ENCODE measurements at places on chromosomes 7 and 10.

GRCh38 chr10:52597189-52597863, 175.3 kb downstream of the MBL2 start:
- DNase-seq, result no peak

DNA sequence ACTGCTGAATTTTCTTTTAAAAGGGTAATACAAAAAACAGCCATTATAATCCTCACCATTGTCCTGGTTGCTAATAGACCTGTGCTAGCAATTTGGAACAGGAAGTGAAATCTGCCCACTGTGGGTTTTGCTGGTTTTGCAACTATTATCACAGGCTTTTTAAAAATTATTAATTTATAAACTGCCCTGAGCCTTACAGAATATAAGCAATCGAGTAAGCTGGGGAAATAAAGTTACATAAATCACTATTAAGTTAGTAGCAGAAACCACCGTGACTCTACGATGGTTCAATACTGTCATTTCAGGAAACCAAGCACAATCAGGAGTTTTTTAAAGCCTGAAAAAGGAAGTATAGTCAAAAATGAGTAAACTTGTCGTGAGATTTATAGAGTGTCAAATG, 62.3 kb downstream of the TMEM26 start:
- DNase-seq, result no peak

- no peak for DNase-seq
Observed at GRCh38 chr7:158710651-158711102, 6.1 kb upstream of the NCAPG2 start.

DNA sequence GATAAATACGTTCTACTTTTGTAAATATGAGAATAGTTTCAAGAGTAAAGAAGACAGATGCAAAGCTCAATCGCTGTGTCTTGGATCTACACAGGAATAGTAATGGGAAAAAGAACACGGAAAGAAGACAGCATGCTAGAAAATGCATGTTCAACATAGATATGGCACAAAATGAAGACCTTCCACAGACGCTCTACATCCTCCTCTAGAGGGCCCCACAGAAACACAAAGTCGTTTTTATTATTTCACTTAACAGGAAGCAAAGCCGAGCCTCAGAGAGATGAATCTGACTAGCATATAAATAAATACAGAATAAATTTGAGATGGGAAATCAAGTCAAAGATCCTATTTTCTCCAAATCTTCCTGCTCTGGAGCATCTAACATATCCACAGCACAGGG, 292.6 kb downstream of the PARD3 start:
- no peak for DNase-seq

- DNase-seq, result no peak
Observed at GRCh38 chr10:124747745-124748144, 3.6 kb upstream of the FAM53B start.

- no peak for DNase-seq
Observed at GRCh38 chr10:101932183-101932582, 88.6 kb upstream of the KCNIP2 start.

- no peak for DNase-seq
Observed at GRCh38 chr10:111646021-111646420, 537.5 kb downstream of the GPAM start.

GRCh38 chr10:51770709-51771108, 71.3 kb upstream of the CSTF2T start:
- DNase-seq, result no peak

- DNase-seq, result no peak
Observed at GRCh38 chr7:46937826-46938225, 644.1 kb downstream of the TNS3 start.

DNA sequence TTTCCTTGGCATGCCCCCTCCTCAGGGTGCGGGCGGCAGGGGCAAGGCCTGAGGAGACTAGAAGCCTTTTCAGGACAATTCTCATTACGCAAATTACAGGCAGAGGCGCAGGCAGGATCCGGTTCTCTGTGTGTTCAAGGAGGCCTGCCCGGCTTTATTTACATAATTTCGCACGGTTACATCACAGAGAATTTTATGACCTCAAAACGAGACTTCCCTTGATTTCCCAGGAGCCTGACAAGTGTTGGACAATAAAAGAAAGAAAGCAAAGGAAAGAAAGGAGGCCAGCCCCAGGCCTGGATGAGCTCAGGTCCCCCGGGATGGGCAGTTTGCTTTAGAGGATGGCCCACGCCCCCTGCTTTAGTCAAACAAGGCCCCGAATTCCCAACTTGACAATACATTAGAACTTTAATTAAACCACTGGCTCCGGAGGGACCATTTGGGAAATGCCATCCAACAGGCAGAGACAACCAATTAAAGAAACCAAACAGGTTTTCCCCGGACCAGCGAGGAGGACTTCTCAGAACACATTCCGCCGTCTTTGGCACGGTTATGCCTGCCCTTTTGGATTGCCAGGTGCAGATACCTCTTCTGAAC, 2.9 kb downstream of the MNX1 start:
- no peak for DNase-seq

DNA sequence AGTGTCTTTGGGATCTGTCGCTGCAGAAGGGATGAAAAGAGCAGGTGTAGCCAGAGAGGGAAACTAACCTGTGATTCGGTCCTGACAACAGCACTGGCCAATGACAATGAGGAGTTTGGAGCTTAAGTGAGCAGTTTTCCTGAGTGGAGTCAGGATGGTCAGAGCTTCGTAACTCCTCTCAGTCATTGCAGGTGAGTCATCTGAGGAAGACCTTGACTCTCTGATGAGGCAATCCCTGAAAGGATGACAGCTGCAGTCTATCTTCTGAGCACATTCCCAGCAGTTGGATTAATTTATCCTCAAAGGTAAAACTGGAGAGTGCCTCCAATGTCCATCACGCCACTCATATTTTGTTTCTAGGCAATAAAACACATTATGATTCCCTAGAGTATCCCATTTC, 401.9 kb downstream of the POM121L12 start:
- DNase-seq, result no peak

- no peak for DNase-seq
Observed at GRCh38 chr10:101857802-101858476, 14.3 kb upstream of the KCNIP2 start.

DNA sequence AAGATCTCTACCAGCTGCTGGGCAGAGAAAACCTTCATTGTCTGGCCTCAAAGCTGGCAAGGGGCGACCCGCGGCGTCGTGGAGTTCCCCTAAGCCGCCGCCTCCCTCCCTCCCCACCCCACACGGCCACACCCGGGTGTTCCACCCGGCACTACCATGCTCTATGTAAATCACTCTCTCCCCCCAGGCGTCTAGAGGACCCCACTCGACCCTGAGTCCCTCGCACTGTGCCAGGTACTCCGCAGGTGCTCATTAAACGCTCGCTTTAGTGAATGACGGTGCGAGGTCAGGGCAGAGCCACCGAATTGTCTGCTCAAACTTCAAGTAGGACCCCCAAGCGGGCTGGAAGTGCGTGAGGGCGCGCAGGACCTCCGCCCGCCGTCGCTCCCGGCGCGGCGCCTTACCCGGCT, 628 bp downstream of the PARP12 start:
- DNase-seq, result peak; percentile 10

- no peak for DNase-seq
Observed at GRCh38 chr7:112331492-112331891, 118.8 kb upstream of the IFRD1 start.

- DNase-seq, result no peak
Observed at GRCh38 chr7:24910551-24911212, 69.3 kb downstream of the OSBPL3 start.

- DNase-seq, result no peak
Observed at GRCh38 chr7:45086331-45087065, 2.3 kb downstream of the NACAD start.

GRCh38 chr10:104648421-104648820, 7.3 kb downstream of the SORCS3 start:
- no peak for DNase-seq

DNA sequence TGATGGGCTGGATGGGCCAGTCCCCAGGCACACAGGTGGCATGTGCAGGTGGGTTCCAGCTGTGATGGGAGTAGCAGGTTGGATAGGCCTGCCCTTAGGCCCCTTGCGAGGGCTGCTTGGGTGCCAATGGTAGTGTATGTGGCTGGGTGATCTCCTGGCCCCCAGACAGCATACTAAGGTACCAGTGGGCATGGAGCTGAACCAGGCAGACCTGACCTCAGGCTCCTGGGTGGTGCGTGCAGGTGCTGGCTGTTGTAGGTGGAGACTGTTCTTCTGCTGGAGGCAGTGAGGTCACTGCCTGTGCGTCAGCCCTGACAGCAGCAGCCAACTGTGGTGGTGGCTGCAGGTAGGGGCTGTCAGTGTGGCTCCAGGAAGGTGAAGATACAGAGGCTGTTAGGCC, 384.7 kb downstream of the ANKRD7 start:
- DNase-seq, result no peak

- no peak for DNase-seq
Observed at GRCh38 chr7:139066315-139066714, 30.5 kb upstream of the ZC3HAV1L start.

GRCh38 chr7:131945313-131945911, 389.0 kb upstream of the PODXL start:
- peak; percentile 3 for DNase-seq

- DNase-seq, result no peak
Observed at GRCh38 chr7:135763261-135763660, 14.6 kb upstream of the FAM180A start.

DNA sequence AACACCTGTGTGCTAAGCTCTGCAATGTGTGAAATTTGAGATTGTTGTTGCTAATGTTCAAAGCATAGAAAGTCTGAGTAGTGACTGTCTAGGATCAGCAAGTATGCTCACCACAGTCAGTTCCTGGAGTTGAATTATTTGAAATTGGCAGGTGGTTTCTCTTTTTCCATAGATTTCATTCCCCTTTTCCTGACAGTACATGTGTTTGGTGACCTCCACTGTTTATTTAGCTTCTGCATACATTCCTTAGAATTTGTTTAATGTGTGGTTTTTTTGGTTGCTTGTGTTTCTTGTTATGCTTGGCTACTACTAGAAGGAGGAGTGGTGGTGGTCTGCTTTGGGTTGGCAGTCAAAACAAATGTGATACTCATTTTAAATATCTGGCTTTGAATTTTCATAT, 52.3 kb downstream of the FOXP2 start:
- no peak for DNase-seq

GRCh38 chr10:97096261-97097083, 89.3 kb downstream of the SLIT1 start:
- DNase-seq, result no peak

DNA sequence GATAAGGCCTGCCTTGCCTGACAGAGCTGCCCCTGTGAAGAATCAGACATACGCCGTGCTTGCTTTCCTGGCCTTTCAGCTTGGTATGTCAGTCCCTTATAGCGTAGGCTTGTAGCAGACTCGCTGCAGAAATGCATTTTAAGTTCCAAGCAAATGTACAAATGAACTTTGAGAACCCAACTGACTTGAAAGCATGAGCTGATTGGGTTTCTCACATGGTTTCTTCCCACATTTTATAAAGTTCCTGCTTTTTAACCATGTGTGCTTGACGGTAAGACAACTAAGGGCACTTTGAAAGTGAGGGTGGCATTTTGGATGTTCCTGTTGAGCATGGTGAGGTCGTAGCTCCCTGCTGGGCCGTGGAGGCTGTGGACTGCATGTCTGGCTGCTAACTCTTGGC, 62.6 kb downstream of the CCNY start:
- no peak for DNase-seq

DNA sequence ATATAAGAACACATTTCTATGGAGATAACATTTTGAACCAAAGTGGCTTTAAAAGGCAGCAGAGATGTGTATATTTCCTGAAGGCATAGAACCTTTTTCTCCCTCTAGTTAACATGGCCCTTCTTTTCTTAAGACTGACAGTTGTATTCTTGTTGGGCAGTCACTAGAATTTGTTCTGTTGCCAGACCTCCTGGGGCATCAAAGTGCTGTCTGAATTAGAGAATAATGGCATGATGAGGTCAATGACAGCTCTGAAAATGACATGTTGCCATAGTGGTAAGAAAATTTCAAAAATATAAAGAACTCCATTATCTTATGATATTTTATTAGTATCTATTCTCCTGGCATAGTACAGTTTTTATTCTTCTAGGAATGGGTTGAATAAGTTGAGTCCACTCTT, 446.7 kb downstream of the NRG3 start:
- DNase-seq, result no peak

GRCh38 chr10:47438857-47439474, 44.9 kb downstream of the ANXA8 start:
- DNase-seq, result no peak

GRCh38 chr7:150307904-150308303, 15.3 kb upstream of the LRRC61 start:
- no peak for DNase-seq

DNA sequence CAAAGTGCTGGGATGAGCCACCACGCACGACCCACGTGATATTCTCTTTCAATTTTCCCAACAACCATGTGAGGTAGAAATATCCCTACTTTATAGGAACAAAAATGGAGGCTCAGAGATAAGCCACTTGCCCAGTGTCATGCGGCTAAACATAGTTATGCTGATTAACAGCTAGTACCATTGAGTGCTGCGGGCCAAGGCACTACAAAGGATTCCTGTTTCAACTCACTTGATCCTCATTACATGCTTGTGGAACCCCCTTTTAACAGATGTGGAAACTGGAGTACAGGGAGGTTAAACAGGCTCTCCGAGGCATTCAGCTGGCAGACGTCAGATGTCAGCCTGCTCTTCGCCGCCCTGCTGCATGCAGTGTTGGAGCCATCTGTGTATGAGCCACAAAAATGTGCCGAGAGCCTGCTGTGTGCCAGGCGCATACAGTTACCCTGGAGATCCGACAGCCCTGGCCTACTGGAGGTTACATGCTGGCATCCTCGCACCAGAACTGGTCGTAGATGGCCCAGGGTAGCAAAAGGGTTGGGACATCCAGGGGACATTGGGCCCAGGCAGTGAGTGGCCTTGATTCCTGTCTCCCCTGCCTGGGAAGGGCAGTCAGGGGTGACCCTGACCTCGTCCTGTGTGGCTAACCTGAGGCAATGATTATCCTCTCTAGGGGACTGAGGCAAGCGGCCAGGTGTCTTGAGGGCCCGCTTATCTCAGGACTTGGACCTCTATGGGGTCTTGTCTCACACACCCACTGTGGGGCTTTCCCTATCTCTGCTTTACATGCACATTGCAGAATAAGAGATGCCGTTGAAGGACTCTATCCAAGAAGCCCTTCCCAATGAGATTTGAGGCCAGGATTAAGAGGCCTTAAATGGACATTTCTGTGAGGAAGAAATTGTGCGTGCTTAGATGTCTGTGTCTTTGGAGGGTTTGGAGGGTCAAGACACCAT, 18.5 kb upstream of the SRGN start:
- no peak for DNase-seq

- DNase-seq, result no peak
Observed at GRCh38 chr7:137611606-137612005, 235.2 kb downstream of the DGKI start.

GRCh38 chr10:17781856-17782255, 27.3 kb upstream of the MRC1 start:
- DNase-seq, result no peak

- no peak for DNase-seq
Observed at GRCh38 chr10:49274886-49275285, 24.1 kb upstream of the C10orf71 start.

- DNase-seq, result no peak
Observed at GRCh38 chr7:94605031-94605430, 50.9 kb downstream of the SGCE start.

All from stimulated activated CD8-positive, alpha-beta memory T cell treated with anti-CD3 and anti-CD28 coated beads, Interleukin-15, amount 100 ng/mL, for 24 hours (primary cell).